ENCODE measurements at places on chromosomes 11 and 22.

GRCh38 chr11:134944131-134944530 lies 532.1 kb upstream of the B3GAT1 start:
- no peak for DNase-seq

DNA sequence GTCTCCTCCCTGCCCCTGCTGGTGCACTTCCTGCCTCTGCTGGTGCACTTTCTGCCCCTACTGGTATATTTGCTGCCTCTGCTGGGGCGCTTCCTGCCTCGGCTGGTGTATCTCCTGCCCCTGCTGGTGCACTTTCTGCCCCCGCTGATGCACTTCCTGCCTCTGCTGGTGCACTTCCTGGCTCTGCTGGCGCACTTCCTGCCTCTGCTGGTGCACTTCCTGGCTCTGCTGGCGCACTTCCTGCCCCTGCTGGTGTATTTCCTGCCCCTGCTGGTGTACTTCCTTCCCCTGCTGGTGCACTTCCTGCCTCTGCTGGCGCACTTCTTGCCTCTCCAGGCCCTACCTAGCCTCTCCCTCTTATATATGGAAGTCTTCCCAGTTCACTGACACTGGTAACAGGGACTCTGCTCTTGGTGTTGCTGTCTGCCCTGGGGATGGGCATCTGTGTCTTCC lies 10.1 kb downstream of the MTFP1 start:
- peak; percentile 76 for DNase-seq

GRCh38 chr11:96228473-96228891 lies 114.5 kb downstream of the MAML2 start:
- DNase-seq, result no peak

- DNase-seq, result no peak
Observed at GRCh38 chr11:10298342-10298741, 4.3 kb upstream of the SBF2 start.

DNA sequence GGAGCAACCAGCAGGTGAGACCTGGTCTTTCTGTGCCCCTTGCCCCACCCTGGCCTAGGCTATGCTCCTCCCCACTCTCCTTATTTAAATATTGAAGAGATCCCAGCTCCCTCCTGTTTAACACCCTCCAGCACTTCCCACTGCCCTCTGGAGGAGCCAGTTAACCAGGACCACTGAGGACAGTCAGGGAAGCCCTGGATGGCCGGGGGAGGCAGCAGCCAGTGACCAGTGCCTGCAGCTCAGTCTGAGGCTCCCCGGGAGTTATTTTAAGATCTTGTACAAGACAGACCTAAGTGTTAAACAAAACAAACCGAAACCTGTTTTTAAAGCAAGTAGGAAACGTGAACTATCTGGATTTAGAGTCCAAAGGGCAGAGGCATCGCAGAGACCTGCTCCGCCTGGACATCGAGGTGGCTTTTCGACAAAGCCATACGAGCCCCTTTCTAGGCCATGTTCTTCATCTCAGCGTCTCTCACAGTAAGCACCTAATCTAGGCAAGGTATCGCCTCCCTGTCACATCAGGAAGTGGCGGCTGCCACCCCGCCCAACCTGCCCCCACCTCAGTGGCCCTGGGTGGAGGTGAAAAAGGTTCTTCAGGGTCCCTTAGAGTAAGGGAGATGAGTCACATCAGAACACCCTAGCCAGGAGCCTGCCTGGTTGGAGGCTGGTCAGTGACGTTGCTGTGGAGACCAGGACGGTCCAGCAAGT lies 35.2 kb downstream of the TRMU start:
- peak; percentile 65 for DNase-seq

- DNase-seq, result no peak
Observed at GRCh38 chr11:66325263-66325671, 8.4 kb upstream of the CD248 start.

- peak; percentile 26 for DNase-seq
Observed at GRCh38 chr22:49046546-49047361, 780.9 kb downstream of the BRD1 start.

DNA sequence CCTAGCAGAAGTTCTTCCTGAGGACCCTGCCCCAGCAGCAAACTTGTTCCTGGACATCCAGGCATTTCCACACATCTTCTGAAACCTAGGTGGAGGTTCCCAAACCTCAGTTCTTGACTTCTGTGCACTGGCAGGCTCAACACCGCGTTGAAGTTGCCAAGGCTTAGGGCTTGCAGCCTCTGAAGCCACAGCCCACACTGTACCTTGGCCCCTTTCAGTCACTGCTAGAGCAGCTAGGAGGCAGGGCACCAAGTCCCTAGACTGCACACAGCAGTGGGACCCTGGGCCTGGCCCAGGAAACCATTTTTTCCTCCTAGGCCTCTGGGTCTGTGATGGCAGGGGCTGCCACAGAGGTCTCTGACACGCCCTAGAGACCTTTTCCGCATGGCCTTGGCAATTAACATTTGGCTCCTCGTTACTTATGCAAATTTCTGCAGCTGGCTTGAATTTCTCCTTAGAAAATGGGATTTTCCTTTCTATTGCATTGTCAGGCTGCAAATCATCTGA lies 159.0 kb downstream of the SBF2 start:
- DNase-seq, result no peak

- no peak for DNase-seq
Observed at GRCh38 chr11:43558146-43558545, 122.4 kb upstream of the HSD17B12 start.

DNA sequence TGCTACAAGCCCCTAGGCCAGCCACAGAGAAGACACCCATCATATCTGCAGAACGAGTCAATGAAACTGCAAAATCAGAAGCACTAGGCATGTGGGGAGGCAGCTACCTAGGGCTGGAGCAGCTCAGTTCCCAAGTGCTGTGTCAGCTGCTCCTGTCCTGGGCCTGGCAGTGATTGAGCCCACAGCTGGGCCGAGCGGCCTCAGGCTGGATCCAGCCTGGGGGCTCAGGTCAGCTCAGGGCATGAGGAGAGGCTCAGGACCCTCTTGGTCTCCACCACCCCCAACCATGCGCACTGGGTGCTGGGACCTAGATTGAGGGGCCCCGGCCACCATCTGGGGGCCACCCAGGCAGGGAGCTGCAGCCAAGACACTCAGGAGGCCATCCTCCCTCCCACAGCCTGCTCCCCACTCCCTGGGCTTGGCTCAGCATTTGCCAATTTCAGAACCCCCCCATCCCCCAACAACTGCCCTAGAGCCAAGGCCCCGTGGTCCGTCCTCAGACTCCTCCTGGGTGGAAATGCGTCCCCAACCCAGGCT lies 2.4 kb upstream of the TNNT3 start:
- no peak for DNase-seq

- no peak for DNase-seq
Observed at GRCh38 chr11:83706566-83706965, 420.4 kb upstream of the CCDC90B start.

Measured in CD8-positive, alpha-beta T cell (primary cell).